ENCODE measurements at places on chromosomes 13 and 19.

GRCh38 chr19:33720155-33720493 lies 76.5 kb upstream of the KCTD15 start:
- DNase-seq = no peak

DNA sequence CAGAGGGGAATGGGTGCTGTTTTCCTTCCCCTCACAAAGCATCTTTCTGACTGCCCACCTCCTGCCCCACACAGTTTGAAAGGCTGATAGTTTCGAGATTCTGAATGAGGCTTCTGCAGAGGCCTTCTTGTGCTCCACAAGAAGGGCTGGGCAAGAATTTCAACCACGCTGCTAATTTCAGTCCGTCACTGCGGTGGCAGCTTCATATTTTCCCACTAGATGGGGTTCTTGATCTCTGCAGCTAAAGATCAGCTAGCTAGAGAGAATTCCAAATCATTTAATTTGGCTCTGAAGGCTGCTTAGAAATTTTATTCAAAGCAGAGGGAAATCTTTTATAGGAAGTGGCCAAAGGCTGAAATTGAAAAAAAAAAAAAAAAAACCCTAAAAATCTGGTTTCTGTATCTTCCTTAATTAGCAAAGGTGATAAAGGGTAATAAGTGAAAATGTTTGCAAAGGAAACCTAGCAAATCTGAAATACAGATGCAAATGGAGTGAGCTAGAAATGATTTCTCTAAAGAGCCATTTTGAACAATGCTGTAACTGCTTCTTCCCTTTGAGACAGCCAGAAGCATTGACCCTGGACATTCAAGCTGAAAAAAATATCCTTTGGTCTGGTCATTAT lies 38.0 kb upstream of the C13orf42 start:
- no peak for DNase-seq

- DNase-seq = no peak
Measured at GRCh38 chr19:35206855-35207254, 21.7 kb downstream of the FAM187B start.

GRCh38 chr19:4357921-4358326 lies 14.6 kb downstream of the MPND start:
- no peak for DNase-seq

DNA sequence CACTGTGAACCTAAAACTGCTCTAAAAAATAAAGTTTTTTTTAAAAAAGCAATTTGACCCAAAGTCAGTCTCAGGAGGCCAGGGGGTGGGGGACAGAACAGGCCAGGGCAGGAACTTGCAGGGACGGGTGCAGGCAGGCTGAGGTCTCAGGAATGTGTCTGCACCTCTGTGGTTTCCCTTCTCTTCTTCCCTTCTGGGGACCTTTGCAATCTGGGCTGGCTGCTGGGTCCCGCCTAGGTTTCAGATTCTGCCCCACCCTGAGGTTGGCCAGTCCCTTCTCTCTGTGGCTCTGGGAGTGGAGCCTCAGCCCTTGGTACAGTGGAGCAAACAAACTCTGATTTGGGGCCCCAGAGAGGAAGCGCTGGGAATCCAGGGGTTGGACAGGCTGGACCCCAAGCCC lies 5.3 kb upstream of the F2RL3 start:
- no peak for DNase-seq

DNA sequence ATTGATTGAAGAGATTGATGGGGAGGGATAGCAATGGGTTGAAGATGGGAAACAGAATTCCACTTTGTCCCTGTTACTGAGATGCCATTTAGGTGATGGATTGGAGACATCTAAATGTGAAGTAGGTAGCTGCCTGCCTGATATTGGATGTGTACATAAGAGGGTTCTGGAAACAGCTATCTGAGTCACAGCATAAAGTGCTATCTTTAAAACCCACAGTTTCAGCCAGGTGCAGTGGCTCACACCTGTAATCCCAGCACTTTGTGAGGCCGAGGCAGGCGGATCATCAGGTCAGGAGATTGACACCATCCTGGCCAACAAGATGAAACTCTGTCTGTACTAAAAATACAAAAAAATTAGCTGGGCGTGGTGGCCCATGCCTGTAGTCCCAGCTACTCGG lies 72.6 kb downstream of the DNAJC3 start:
- no peak for DNase-seq

- DNase-seq = no peak
Measured at GRCh38 chr13:98941126-98941525, 36.7 kb downstream of the DOCK9 start.

DNA sequence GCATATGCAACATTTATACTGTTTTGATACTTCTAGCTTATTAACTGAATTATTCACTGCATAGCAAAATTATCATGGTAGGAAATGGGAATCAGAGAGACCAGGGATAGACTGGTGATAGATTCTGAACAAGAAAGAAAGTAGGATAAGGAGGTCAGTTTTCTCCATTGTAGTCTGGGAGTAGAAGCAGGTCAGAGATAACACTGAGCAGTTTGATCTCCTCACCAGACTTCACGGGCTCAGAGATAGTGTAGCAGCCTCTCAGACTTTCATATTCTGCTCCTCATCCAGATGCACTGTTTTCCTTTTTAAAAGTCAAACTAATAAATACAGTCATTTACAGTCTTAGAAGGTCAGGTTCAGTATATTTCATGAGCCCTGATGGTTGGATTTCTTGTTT lies 56.0 kb upstream of the MYO16 start:
- no peak for DNase-seq

GRCh38 chr19:31110336-31110735 lies 238.9 kb downstream of the TSHZ3 start:
- no peak for DNase-seq

- DNase-seq = no peak
Measured at GRCh38 chr19:3084943-3085342, 9.2 kb upstream of the GNA11 start.

GRCh38 chr13:80359414-80359777 lies 18.5 kb upstream of the SPRY2 start:
- DNase-seq = no peak

- DNase-seq = no peak
Measured at GRCh38 chr19:38015761-38016160, 108.8 kb downstream of the SIPA1L3 start.

GRCh38 chr13:86403181-86403580 lies 604.0 kb upstream of the SLITRK6 start:
- DNase-seq = no peak

DNA sequence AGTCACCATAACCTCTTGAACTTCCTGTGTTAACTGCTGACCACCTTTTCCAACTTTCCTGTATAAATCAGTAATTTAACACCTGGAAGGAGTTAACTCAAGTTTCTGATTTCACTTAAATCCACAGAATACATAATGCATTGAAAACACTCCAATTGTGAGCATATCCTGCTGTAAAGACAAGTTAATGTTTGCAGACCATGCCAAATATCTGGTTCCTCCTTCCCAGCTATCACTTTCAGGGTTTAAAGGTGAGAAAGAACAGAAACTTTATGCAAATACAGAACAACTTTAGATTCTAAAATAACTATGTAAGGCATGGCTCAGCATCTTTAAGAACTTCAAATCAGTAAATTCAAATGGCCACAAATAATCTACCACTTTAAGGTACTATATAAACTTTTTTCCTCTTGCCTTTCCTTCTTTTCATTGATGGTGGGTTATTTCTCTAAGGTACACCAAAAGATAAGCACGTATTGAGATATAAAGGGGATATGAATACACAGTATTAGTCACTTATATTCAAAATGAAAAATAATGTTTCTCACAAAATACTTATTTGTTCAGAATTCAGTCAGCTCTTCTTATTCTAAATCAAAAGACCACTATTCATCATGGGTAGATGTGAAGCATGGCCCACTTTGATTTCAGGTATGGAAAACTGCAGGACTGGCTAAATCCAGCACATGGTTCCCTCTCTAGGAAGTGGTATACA lies 6.6 kb upstream of the TPTE2 start:
- no peak for DNase-seq

DNA sequence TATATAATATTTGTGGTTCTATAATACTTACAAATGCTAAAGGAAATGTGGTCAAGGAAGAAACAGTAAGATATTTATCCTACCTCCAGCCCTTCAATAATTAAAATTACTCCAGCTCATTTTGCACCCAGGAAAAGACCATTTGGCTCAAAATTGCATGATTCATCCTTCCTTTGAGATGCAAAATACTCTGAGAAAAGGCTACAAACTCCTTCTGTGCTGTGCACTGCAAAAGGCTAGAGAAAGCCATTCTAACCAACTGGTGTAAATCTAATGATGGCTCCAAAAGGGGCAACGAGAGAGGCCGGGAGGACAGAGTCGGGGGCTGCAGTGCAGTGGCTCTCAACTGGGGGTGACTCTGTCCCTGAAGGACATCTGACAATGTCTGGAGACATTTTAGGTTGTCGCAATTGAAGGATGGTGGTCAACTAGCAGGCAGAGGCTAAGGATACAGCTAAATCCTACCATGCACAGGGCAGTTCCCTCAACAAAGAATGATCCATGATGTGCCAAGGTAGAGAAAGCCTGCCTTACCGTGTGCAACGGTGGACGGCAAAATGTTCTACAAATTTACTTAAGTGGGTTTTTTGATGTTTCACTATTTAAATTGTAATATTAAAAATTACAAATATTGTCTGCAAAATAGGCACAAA lies 32.6 kb downstream of the SLC7A1 start:
- DNase-seq = no peak

DNA sequence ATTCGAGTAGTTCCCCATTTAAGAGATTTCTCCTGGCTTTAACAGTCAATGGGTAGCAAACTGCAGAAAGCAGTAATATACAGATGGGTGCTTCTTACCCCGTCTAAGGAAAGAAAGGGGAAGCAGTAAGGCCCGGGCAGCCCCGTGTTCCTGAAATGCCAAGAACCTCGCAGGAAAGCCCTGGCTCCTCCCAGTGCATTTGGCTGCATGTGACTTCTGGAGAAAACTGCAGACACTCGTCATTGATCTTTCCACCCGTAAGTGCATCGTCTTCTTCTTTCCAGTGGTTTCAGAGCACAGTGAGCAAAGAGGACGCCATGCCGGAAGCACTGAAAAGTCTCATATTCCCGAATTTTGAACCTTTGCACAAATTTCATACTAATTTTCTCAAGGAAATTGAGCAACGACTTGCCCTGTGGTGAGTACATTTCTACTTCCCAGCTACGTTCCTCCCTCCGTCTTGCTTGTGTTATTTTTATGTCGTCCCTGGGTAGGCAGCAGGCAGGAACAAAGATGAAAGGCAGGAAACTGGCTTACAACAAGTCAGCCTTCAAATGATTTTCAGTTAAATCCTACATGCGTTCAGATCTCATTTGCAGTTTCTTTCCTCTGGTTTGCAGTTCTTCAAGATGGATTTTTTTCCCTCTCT lies 165.2 kb downstream of the STK24 start:
- no peak for DNase-seq
